GM23338 (cell line): ENCODE measurements at places on chromosomes 2 and 18.

DNA sequence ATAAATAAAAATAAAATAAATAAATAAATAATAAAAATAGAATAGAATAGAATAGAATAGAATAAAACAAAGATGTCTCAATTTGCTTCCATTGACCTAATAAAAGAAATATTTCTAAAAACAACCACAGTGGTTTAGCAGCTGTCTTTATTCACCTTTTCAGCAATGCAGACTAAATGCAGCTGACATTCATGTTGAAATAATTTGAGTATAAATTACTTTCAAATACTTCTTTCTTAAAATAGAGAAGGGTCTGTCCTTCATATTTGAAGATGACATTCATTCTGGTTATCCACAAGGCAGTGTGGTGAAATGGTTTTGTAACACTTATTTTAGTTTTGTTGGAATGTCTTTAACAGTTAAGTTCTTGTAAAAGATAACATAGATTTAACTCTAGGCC is 469.4 kb downstream of the IRS1 start:
- no peak for DNase-seq

- no peak for DNase-seq
Measured at GRCh38 chr2:53820711-53821110, 33.9 kb downstream of the ERLEC1 start.

DNA sequence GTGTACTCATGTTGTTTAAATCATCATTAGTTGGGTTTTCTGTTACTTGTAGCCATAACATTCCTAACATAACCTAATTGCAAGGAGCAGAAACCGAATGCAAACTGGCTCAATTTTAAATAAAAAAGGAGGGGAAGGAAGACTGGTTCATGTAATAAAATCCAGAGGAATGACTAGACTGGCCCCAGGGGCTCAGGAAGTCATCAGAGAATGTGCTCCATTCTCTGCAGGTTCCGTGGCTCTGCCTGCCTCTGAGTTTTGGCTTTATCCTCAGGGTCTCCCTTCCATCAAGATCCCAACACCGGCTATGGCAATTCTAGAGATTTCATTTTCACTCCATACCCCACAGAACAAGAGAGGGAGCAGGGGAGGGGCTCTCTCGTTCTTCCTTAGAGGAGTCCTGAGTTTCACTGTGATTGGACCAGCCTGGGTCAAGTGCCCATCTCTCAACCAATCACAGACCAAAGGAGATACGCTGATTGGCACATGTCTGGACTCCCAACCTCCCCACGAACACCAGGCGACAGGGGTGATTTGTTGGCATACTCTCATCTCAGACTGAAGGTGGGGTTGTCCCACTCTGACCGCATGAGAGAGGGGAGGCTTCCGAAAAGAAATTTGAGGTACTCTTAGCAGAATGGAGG is 64.8 kb downstream of the NPPC start:
- DNase-seq = peak; percentile 19

DNA sequence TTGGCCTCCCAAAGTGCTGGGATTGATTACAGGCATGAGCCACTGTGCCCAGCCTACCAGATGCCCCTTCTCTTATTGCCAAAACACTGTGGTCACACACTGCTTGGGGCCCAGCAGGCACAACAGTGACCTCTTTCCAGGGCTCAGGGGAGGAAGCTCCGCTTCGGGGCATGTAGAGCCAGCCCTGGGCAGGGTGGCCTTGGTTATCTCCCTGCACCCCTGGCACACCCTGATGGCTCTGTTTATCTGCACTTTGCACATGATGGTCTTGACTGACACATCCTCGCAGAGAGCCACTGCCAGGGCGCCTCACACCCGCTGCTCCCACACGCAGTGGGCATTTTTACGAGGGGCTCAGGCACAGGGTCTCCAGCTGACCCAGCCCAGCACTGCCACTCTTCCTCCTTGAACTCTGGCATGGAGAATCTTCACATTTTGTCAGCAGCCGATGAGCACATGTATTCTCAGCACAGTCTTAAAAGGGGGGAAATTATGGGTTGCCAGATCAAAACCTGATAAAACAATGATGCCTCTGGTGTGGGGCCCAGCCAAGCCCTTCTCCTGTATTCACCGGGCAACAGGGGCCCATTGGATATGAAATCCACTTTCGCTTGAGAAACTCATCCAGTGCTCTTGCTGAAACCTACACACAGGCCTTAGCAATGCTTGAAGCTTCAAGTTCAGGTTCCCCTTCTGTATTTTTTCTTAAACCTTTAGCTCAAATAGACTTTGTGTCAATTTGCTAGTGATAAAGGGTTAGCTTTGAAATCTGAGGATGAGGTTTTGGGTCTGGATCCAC is 5.9 kb downstream of the GYPC start:
- DNase-seq = no peak

- DNase-seq = no peak
Measured at GRCh38 chr2:200625958-200626363, 40.1 kb downstream of the AOX1 start.

DNA sequence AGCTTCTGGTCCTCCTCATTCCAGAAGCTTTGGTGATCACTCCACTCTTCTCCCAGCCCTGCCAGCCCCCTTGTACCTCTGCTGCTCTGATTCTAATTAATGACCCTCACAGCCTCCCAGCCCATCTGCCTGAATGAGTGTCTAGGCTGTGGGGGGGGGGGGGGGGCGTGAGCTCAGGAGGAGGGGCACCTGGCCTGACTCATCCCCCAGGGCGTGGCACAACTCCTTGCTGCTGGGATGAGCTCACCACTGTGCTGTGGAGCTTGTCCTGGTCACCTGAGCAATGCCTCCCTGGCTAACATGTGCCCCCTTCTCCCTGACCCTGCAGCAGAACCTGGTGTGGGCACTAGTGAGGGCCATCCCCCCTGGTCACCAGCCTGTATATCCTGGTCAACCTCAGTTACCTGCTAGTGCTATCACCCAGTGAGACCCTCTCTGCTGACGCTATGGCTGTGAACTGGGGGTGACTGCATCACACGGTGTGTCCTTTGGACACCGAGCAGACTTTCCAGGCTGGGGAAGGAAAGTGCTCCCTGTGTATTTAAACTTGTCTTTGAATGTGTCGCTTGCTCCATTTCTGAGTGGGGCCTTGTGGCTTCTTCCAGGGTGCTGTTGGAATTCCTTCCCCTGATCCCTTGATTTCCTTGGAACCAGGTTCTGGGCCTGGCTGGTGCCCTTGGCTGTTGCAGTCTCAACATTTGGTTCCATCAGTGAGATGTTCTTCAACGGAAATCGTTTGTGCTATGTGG is 41.5 kb upstream of the PUM2 start:
- DNase-seq = no peak

DNA sequence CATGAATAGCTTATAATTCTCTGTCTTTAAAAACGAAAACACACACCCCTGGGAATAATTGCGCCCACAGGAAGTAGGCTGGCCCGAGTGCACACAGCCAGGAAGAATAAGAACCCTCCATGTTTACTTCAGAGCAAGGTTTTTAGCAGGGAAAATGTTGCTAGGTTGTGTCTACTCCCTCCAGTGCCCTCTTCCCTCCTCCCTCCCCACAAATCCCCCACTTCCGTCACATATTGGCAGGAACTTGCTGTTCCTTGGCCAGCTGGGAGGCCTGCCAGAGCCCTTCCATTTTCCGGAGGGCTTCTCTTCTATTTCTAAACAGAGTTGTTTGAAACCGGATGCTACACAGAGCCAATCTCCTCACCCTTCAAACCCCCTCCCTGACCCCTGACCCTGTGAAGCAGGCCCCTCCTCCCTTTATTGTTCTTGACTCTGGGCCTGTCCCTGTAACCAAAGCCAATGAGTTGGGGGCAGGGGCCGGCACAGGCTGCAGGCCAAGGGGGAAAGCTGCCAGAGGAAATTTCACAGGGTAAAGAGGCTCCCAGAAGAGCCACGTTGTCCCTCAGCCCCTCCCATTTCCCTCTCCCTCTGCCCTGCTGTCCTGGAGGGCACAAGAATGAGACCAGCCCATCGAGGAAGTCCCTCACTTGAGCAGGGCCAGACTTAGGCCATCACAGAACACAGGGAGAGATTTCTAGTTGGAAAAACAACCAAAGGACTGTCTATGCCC is 49.8 kb upstream of the LGALSL start:
- peak; percentile 92 for DNase-seq

GRCh38 chr2:204202253-204202652 is 265.7 kb downstream of the ICOS start:
- no peak for DNase-seq

GRCh38 chr2:214775971-214776370 is 33.5 kb downstream of the BARD1 start:
- DNase-seq = no peak

GRCh38 chr2:67948057-67948456 is 114.7 kb downstream of the C1D start:
- no peak for DNase-seq

GRCh38 chr2:65056215-65057053 is at the start of gene CEP68:
TSS of gene CEP68 (plus strand) at chr2:65056416. CDS start at chr2:65069445, 13,029 bp downstream.
- peak; percentile 99 for DNase-seq

- DNase-seq = no peak
Measured at GRCh38 chr2:45533771-45534170, 77.3 kb downstream of the SRBD1 start.

- no peak for DNase-seq
Measured at GRCh38 chr2:14901737-14902136, 269.2 kb downstream of the LRATD1 start.

GRCh38 chr18:11861583-11862288 is 10.5 kb downstream of the CHMP1B start:
- DNase-seq = no peak

GRCh38 chr18:73087282-73087977 is 219.6 kb upstream of the NETO1 start:
- DNase-seq = no peak

DNA sequence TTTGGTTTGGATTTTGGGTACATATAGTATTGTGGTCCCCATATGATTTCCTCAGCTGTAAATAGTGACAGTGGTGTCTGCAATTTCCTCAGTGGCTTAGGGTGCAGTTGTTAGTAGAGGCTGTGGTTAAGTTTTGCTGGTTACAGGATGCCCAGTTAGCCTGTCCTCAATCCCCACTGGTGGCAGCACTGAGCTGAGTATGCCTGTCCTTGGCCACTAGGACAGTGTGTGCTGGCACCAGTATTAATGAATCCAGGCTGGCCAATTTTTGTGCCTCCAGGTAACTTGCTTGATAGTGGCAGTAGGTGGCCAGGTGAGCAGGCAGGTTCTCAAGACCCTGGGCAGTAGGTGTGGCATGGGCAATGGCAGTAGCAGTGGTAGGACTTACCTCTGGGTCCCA is 973.1 kb downstream of the TMEM182 start:
- peak; percentile 38 for DNase-seq

- DNase-seq = no peak
Measured at GRCh38 chr2:127233710-127234109, 13.6 kb upstream of the CYP27C1 start.

- DNase-seq = no peak
Measured at GRCh38 chr2:45833301-45833967, 182.0 kb downstream of the PRKCE start.

GRCh38 chr18:42614619-42615293 is 500.7 kb downstream of the RIT2 start:
- no peak for DNase-seq

- no peak for DNase-seq
Measured at GRCh38 chr2:235567842-235568241, 74.0 kb downstream of the AGAP1 start.

DNA sequence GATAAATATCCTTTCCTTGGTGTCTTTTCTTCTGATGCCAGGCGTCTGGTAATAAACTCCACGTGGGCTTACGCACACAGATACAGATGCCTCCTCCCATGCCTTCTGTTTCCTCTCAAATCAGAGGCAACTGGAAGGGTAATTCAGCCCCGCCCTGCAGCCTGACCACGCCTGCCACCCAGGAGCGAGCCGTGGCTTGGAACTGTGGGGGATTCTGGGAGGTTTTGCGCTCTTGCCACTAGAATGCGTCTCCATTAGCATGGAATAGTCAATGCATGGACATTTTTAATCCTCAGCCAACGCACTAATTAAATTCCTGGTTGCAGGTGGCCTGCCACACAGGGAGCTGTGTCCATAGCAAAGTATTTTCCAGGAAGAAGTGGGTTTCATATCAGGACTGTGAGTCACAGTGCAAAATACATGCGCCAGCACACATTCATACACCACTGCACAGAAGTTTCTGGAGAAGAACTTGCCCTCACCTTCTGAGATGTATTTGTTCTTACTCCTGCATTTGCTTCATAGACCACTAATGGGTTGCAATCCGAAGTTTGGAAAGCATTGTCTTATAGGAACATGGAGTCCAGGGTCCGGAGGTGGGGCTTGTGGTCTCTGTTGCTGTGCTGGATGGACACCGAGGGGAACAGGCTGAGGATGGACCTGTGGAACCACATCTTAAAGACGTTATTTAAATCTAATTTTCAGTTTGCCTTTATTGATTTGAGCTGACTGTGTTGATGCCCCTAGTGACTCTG is 151.4 kb downstream of the LDLRAD4 start:
- no peak for DNase-seq

GRCh38 chr2:231928901-231929725 is 2.9 kb upstream of the NPPC start:
- no peak for DNase-seq

DNA sequence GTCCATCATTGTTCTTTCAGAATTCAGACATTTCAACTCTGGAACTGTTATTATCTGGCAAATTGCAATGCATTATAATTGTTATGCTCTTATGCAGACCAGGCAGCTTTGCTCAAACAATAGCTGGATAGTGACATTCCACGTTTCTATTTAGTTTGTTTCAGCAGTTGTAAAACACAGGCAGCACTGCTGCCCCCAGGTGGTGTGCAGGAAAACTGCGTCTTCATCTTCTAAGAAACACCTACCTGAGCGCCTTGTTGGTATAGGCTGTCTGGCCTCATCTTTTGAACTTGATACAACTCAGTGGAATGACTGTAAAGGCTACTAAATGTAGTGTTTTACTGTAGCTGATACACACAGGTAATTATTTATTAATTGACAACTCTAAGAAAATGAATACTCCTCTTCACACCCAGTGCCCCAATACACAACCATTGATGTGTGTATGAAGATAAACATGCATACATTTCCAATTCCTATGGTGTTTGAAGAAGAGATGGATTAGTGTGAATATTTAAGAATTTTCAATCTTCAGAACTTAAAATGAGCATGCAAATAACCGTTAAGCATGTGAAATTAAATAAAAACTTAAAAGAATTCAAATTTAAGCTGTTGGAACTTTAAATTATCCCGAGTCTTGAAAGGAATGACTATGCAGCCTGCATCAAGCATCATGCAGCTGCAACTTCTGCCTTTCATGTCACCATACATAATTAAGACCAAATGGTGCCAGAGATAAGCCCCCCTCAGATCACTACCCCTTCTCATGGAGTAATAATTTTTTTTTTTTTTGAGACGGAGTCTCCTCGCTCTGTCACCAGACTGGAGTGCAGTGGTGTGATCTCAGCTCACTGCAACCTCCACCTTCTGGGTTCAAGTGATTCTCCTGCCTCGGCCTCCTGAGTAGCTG is 85.6 kb downstream of the CD8B2 start:
- peak; percentile 81 for DNase-seq

DNA sequence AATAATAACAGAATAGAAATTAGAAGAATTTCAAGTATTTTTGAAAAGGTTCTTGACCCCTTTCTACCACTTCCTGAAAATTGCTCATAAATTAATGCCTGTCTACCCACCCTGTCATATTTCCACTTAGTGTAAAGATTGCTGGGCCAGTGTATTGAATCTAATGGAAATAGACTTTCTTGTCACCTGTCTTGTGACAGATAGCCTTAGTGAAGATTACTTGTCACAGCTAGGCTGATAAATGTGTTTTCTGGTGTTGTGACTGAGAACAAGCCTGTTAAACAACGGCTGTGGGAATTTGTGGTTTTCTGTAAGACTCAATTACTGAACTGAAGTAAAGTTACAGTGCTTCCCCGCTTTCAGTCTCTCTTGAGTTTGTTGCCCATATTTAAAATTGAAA is 37.0 kb downstream of the PIK3C3 start:
- DNase-seq = no peak

GRCh38 chr2:239502430-239503186 is 101.8 kb upstream of the HDAC4 start:
- no peak for DNase-seq

GRCh38 chr2:44420725-44421124 is 59.0 kb downstream of the CAMKMT start:
- DNase-seq = no peak
